Prostate gland (tissue), 2 donors: ENCODE measurements at places on chromosomes 12 and 14. TPM values are rescaled to one million over a fixed set of nuclear protein-coding genes. Genes with fewer than 3 reads are reported as not detected.

Gene HOXC4
- total RNA-seq: 0.62 TPM

Gene NR1H4
- total RNA-seq: not detected

Gene HPD
- 0.41 TPM for total RNA-seq

Gene CCDC85C
- 47.2 TPM for total RNA-seq

Gene NPAS3
- total RNA-seq: 1.8 TPM

Gene TMCC3
- 13.5 TPM for total RNA-seq

Gene WSCD2
- 6.7 TPM for total RNA-seq

Gene CD163
- total RNA-seq: 10.6 TPM

Gene ARHGAP9
- total RNA-seq: 3.5 TPM

Gene GYS2
- total RNA-seq: not detected

Gene OLR1
- total RNA-seq: 2.1 TPM

Gene LUM
- 56.1 TPM for total RNA-seq

Gene DHRS4L2
- 17.9 TPM for total RNA-seq

Gene HCAR2
- 1.6 TPM for total RNA-seq

Gene FSCB
- total RNA-seq: not detected

Gene LMO3
- 3.7 TPM for total RNA-seq

DNA sequence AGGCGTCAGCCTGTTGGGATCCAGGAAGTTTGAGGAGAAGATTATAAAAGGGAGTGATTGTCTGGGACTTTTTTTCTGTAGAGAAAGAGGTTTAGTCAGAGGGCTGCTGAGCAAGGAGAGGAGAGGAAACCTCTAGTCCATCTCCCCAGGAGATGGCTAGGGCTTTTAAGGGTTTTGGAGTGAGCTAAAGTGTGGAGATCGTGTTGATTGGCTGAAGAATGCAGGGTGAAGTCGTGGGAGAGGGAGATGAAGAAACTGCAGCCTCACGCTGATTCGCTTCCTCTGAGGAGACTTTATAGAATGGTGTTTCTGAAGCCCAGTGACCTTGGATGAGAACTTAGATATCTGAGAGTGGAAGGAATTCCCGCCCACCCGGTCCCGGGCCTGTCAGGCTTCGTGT is 193.7 kb upstream of the PWP1 start:
- DNase-seq: no peak

DNA sequence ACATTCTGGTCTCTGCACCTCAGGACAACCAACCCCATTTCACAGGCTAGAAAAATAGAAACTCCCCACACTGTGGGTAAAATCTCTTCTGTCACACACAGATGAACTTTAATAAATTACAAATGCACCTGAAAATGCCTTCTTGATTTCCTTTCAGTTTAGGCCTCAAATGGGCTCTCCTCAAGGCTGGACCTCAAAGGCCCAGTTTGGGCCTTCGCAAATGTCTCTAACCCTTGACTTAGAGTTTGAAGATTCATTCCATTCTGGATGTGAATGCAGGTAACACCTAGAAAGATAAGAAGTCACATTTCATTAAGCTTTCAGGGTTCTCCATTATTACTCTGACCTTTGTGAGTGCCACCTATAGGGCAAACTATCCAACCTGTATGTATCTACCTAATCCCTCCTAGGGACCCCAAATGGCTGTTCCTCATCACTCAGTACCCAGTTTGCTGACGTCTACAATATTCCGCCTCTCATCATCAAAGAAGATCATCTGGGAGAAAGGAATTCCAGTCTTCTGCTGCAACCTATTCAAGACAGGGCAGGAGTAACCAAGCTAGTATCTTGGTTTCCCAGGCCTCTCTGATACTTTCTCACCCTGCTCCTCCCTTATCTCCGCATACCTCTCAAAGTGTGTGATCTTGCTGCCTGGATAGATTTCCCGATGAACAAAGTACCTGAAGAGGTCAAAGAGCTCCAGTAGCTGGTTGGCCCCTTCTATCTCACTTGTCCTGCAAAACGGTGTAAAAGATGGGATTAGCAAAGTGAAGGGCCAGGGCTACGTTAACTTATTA is 776 bp upstream of the CHMP4A start:
- no peak for DNase-seq

GRCh38 chr14:95875831-95876760 is 536 bp upstream of the TUNAR start:
- no peak for DNase-seq

DNA sequence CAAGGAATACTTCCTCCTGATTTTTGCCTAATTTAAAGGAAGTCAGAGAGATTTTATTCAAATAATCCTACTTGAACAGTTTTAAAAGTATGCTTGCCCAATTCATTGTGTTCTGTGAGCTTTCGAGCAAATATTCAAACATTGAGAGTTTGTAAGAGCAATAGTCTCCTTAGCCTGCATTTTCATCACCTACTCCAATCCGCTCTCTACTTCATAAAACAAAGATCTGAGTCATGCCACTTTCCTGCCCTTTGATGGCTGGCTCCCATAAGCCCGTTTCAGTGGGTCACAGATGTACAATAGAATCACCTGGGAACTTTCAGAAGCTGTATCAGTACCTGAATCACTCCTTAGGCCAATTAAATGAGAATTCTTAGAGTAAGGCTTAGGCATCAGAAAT is 319.2 kb downstream of the PDZRN4 start:
- DNase-seq: no peak

GRCh38 chr14:98903371-98903770 is 368.6 kb downstream of the BCL11B start:
- DNase-seq: peak; percentile 40

GRCh38 chr14:101927859-101928258 is 36.5 kb upstream of the DYNC1H1 start:
- no peak for DNase-seq

- no peak for DNase-seq
Measured at GRCh38 chr14:105397350-105397931, 897 bp upstream of the TEX22 start.

- no peak for DNase-seq
Measured at GRCh38 chr14:24556756-24557155, 19.3 kb downstream of the CTSG start.

- no peak for DNase-seq
Measured at GRCh38 chr12:12582193-12582881, 19.7 kb upstream of the DUSP16 start.

GRCh38 chr12:59020073-59020946 is 100.0 kb upstream of the LRIG3 start:
- no peak for DNase-seq

GRCh38 chr14:71089971-71090370 is 182.7 kb downstream of the PCNX1 start:
- no peak for DNase-seq

- no peak for DNase-seq
Measured at GRCh38 chr12:114209861-114210260, 196.1 kb downstream of the TBX5 start.

GRCh38 chr12:13780453-13780852 is 200.9 kb downstream of the GRIN2B start:
- DNase-seq: no peak

DNA sequence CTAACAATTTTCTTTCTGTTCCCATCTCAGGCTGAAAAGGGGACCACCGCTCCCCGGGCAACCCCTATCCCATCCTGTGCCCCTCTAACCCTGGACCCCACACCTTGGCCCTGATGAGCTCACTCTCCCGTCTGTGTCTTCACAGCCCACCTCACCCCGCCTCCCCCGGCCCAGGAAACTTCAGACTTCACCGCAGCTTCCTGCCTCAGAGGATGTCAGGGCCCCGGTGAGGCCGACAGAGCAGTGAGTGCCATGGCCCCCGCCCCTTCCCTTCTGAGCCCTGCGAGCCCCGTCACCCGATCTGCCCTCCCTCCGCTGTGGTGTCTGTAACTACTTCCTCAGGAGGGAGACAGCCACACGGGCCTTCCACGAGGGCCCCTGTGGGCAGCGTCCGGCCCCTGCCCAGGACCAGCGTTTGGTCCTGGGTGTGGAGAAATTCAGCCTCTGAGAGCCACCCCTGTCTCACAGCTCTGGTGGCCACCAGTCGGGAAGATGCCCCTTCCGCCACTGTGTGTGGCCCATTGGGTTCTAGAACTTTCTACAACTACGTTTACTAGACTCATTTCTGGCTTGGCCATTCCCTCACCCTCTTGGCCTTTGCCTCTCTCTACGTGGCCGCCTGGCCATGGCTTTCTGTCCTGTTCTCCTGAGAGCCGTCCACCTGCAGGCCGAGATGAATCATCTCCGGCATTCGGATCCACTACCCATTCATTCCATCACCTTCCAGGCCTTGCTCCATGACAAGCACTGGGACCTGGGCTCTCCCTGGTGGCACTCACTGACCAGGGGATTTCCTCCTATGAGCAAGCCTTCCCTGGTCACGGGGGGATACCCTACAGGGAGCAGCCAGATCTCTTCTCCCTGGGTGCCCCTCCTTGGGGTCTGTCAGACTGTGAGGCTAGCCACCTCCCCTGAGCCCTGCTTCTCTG is 3.4 kb downstream of the RHOF start:
- no peak for DNase-seq

DNA sequence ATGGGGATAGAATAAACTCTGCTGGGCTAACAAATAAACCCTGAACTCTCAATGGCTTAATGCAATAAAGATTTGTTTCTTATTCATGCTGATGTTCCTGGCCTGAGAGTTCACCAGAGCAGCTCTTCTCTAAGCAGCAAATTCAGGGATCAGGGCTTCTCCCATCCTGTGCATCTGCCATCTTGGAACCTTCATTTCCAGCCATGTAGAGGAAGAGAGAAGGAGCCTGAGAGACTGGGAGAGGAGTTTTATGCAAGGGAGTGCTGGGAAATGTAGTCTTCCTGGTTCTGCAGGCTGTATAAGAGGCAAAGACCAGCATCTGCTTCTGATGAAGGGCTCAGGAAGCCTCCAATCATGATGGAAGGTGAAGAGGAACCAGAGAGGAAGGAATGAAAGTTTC is 20.6 kb upstream of the APOLD1 start:
- DNase-seq: no peak

GRCh38 chr12:80472236-80472635 is 28.2 kb downstream of the PTPRQ start:
- no peak for DNase-seq

- no peak for DNase-seq
Measured at GRCh38 chr12:128337431-128338170, 70.6 kb downstream of the TMEM132C start.

- no peak for DNase-seq
Measured at GRCh38 chr12:4775936-4776335, 55.7 kb downstream of the GALNT8 start.

- DNase-seq: no peak
Measured at GRCh38 chr12:46452061-46452615, 79.6 kb upstream of the SLC38A2 start.

- DNase-seq: no peak
Measured at GRCh38 chr14:73744175-73744867, 30.1 kb upstream of the PNMA1 start.

DNA sequence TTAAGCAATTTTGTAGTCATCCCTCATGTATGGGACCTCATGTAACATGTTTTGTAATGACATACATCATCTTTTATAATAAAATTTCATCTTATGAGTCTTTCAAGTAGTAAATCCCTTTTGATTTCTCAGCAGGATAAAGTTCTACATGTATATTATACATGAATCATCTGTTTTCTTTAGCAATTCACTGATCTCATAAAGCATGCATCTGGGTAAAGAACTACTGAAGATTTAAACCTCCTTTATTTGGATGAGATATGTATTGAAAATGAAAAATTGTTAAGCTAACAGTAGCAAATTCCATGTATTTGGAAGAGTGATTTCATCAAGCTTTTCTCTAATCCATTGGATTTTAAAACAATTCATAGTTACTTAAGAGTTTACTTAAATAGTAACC is 126.9 kb downstream of the KITLG start:
- no peak for DNase-seq

- no peak for DNase-seq
Measured at GRCh38 chr14:37985826-37986470, 221.8 kb upstream of the SSTR1 start.

DNA sequence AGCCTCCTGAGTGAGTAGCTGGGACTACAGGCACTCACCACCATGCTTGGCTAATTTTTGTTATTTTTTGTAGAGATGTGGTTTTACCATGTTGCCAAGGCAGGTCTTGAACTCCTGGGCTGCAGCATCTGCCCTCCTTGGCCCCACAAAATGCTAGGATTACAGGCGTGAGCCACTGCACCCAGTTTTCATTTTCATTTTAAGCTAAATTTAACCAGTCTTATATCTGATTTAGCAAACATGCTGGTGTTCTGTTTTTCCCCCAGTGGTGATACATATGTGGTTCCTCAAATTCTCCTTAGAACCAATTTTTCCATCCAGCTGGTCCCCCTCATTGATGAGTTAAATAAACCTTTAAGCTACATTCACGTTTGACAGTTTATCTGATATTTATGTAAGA is 43.8 kb upstream of the BICD1 start:
- DNase-seq: no peak

- DNase-seq: peak; percentile 14
Measured at GRCh38 chr12:27226407-27226929, 17.6 kb upstream of the STK38L start.

DNA sequence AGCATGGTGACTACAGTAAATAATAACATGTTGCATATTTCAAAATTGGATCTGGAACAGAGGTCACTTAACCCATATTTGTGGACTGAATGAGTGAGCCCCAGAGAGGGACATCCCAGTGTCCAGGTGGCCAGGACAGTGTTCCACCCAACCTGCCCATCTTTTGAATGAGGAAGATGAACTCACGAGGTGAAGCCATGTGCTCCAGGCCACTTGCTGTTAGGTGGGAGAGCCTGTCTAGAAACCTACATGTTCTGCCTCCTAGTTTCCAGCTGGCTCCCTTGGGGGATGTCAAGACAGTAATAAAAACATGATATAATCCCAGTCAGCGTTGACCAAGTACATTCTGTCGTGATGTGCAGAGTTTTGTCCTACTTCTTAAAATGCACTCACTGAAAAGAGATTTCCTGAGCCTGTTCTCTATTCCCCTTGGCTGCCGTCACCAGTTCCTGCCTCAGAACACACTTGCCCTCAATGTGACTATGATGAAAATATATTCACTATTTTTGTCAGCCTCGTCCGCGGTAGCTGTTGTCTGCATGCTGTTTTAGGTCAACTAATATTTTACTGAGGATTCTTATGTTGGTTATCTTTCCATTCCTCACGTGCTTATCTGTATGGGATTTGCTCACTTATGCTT is 25.7 kb downstream of the TSPAN9 start:
- DNase-seq: no peak

- DNase-seq: peak; percentile 42
Measured at GRCh38 chr12:15788233-15789219, 662 bp downstream of the EPS8 start.

DNA sequence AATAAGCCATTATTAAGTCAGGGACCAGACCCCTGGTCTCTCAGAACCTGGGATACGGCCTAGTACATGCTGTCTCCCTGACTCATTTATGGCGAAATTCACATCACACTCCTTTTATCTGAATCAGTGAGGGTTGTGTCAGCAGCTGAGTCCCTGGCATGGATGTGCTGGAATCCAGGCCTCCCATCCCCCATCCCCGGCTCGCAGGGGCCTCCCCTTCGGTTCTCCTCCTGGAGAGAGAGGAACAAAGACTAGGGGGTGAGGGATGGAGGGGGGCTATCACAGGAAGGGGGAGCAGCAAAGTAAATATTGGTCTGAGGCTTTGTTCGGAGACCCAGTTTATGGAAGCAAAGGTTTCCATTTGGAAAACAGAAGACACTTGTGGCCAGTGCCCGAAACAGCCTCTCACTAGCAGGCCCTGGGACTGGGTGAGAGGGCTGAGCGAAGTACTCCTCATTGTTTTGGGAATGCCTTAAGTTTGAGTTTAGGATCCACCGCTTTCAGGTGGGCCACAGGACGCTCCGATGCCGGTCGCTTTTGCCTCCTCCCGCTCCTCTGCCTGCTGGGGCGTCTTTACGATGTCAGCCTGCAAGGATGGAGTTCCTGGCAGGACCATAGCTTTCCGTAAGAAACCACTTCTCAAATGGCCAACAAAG is 145.0 kb downstream of the PRKCH start:
- DNase-seq: no peak
